ENCODE measurements at places on chromosomes 1 and 21.

- no peak for DNase-seq
Measured at GRCh38 chr1:80659161-80659560, 1141.6 kb upstream of the ADGRL2 start.

DNA sequence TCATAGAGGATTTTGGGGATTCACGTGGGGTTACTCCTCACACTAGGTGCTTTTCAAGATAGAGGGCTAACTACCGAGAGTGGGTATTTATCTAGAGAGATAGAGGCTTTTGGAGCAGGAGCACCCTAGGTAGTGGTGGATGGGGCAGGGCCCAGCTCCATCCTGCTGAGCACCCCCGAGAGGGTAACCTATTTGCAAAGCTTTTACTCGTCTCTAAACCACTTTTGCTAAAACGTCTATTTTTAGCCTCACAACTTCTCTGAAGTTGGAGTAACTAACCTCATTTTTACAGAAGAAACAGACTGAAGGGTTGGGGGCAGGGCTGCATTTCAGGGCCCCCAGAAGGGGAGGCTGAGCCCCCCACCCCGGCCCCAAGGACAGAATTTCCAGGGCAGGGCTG, 12.3 kb upstream of the PIK3CD start:
- DNase-seq, result no peak

- DNase-seq, result no peak
Measured at GRCh38 chr1:185821612-185822385, 87.6 kb downstream of the HMCN1 start.

GRCh38 chr1:197252973-197253372, 15.1 kb upstream of the CRB1 start:
- DNase-seq, result no peak

- no peak for DNase-seq
Measured at GRCh38 chr1:66728021-66728420, 24.2 kb upstream of the DYNLT5 start.

DNA sequence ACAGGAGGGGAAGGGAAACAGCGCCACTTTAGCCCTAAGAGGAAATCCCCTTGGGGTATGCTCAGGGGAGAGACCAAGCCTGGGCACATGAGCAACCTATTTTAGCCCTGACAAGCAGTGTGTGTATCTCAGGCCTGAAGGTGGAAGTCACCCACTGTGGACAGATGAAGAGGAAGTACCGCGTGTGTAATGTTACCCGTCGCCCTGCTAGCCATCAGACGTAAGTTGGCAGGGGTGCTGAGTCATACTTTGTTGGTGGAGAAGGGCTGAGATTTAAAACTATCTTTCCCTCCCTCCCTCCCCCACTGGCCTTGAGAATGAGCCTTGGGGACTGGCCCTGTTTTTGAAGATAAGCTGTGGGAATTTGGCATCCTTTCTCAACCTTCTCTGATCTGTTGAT, 11.2 kb downstream of the AGO1 start:
- DNase-seq, result no peak

- DNase-seq, result no peak
Measured at GRCh38 chr1:18419113-18419844, 61.5 kb upstream of the KLHDC7A start.

GRCh38 chr1:27481994-27482620, 7.9 kb downstream of the WASF2 start:
- DNase-seq, result no peak

GRCh38 chr1:21625390-21626190, 43.6 kb downstream of the RAP1GAP start:
- DNase-seq, result no peak

DNA sequence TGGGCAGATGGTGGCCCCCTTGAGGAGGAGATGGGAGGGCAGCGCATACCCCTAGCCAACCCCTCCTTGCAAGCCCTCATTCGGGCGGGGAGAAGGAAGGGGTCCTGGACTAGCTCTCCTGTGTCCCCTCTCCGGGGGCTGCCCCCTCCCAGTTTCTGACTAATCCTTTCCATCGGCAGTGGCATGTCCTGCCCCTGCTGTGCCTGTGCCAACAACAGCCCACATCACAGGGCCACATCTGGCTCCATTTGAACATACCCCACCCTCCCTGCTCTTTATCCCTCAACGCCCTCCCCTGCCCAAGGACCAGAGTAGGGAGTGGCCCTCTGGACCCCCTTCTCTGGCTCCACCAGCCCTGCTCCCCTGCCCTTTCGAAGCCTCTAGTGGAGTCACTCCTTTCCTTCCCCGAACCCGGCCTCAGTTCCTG, 11.0 kb upstream of the LMNA start:
- no peak for DNase-seq

GRCh38 chr21:30444204-30444603, 4.1 kb downstream of the KRTAP15-1 start:
- DNase-seq, result no peak

GRCh38 chr1:38266197-38266520, 219.6 kb upstream of the POU3F1 start:
- peak; percentile 43 for DNase-seq

DNA sequence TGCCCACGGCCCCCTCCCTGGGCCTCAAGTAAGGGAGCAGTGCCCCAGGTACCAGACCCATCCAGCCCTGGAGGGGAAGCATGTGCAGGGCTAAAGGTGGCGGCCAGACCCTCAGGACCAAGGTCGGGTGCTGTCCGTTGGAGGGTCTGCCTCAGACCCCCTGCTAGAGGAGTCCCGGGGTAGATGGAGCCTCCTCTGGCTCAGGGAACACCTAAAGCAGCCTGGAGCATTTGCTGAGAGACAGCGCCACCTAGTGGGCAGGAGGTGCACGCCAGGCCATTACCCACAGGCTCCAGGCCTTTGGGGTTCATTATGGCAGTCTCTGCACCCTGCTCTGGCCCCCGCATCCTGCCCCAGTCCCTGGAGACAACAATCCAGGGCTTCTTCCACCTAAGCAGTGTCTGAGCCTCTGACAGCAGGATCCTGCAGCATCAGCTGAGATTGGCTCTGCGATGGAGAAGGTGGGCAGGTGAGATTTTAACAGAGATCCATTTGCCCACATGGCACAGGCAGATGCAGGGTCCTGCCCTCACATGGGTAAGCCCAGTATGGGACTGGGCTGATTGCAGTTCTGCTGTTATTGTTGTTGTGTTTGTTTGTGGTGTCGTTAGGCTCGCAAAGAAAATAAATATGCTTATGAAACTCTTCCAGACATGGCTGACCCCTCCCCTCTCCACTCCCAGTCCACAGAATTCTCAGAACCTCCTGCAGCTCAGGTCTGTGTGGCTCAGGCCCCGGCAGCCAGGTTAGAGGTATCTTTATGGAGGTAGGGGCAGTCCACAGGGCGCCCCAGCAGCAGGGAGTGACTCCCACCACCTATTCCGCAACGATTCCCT, 42.4 kb downstream of the CTNNBIP1 start:
- DNase-seq, result peak; percentile 88

DNA sequence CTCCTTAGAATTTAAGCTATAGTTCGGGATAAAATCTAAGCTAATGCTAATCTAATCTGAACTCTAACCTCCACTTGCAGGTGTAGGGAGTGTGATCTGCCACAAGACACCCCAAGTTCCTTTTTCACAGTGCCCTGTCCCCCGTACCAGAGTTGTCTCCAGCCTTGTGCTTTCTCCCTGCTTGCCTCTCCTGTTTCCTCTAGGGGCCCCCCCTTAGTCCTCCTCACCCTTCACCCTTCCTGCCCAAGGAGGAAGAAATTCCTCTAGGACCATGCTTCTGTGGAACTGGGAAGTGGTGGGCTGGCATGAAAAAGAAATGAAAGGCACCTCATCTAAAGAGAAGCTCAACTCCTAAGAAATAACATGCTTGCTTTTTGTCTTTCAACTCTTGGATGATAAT, 50.2 kb upstream of the BCL9 start:
- no peak for DNase-seq

- DNase-seq, result peak; percentile 76
Measured at GRCh38 chr1:202034683-202035462, 24.5 kb downstream of the ELF3 start.

- DNase-seq, result no peak
Measured at GRCh38 chr21:45060675-45061311, 13.6 kb upstream of the ADARB1 start.

DNA sequence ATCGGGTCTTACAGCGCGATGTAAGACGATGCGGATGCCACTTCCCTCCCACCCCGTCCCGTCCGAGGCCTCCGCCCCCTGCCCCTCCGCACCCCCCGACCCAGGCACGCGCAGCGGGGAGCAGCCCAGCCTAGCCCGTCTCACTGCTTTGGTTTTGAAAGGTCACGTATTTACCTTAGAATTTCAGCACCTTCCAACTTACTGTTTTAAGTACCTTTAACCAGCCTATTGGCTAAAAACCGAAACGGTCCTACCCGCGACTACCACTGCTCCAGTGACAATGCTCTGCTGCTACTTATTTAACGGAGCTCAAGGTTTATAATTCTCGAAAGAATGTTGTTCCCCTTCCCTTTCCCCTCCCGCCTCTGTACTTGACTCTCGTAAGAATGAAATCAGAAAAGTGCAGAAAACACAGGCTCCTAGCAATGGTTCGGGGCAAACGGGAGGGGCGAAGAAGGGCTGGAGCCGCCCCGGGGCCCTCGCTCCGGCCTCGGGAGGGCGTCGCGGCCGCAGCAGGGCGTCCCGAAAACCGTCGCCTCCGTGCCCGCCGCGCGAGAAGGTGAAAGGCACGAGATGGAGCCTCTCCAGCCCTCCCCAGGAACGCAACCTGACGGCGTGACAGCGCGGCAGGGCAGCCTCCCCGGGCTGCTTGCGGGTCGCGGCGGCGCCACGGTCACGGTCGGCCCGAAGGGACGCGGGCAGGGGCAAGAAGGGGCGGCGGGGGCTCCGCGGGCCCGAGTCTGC, 667 bp downstream of the TMEM50B start:
- DNase-seq, result peak; percentile 18

GRCh38 chr1:31183927-31184554, 55.6 kb downstream of the NKAIN1 start:
- peak; percentile 53 for DNase-seq

DNA sequence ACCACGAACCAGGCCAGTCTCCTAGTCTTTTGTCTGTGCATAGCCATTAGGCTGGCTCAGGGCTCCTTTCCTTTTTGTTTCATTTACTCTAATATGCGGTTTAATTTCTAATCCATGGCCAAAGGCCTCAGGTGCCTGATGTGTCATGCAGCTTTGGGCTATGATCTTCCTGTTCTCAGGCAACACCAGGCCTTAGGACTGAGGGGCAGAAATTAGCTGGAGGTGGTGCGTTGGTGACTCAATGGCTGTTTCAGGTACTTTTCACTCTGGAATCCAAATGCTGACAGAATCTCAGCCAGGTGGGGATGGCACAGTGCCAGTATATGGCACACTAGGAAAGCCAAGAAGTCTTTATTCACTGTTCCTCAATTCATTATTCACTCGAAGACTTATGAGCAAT, 105.3 kb downstream of the CACNA1E start:
- no peak for DNase-seq

DNA sequence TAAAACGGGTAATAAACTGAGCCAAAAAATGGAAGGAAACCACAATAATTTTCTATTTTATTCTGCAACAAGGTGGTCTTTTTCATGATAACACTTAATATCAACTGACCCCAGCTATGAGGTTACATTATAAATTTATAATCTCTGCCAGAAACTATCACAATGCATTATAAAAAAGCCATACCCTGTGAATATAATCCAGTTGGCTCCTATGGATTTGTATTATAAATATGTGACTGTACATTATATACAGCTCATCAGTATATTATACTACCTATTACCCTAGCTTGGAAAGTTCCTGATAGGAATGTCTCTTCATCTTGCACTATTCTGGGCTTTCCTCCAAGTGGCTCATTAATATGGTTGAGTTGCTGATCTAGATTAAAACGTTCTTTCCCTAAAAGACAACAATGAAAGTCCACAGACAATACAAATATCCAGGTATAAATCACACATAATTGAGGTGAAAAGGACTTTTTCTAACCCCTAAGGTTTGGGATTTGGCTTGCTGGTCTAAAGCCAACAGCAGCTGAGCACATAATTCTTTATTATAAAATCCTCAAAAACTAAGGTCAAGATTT, 487.7 kb downstream of the TTLL7 start:
- DNase-seq, result no peak

DNA sequence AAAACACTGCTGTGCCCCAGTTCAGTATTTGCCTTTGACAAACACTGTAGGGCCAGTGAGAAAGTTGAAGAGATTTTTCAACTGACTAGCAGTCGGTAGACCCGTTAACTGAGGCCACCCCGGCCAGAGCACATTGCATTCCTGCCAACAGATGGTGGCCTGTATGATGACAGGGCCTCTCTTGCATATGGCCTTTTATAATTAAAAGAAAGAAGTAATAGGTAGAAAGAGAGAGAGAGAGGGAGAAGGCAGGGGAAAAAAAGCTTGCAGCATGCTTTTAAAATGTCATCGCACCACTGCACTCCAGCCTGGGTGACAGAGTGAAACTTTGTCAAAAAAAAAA, 4.7 kb upstream of the C1orf174 start:
- no peak for DNase-seq

DNA sequence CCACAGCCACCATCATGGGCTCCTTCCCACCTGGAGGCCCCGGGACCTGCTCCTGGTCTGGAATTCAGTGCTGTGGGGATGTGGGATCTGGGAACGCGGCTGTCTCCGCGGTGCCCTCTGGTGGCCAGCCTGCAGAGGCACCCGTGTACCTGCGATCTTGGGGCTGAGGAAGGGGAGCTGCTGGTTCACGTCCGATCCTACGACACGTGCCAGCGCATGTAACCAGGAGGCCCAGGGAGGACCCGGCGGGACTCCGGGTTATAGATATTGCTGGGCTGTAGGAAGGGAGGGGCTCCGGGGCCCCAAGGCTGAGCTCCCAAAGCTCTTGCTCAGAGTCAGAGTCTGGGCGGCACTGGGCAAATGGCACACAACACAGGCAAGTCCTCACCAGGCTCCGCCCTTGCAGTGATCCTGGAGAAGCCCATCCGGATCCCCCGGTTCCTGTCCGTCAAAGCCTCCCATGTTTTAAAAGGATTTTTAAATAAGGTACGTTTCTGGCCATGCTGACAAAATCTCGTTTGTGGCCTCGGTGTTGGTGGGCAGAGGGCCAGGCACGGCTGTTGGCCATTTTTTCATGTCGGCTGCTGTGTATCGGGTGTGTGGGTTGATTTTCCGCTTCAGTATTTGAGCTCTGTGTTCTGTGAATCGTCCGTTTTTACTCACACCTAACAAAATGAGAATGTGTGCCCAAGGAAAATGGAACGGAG, 20.1 kb downstream of the FAAP20 start:
- peak; percentile 98 for DNase-seq

- DNase-seq, result no peak
Measured at GRCh38 chr21:17828223-17828622, 9.1 kb upstream of the C21orf91 start.

- DNase-seq, result no peak
Measured at GRCh38 chr1:92505015-92505692, 18.4 kb upstream of the GFI1 start.

DNA sequence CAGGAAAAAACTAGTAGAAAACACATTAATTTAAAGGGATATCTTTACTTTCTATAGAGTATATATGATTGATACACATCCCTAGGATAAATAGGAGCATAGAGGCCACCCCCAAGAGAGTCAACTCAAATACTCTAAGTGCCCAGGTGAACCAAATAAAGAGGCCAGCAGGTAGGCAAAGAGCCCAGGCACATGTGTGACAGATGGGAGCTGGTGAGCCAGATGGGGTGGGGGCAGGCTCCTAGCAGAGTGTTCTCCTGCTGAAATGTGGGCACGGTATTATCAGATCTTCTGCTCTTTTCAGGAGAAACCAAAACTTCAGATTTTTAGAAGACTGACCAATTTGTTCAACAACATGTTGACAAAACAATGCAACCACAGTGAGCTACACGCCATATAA, 333.4 kb upstream of the PKN2 start:
- no peak for DNase-seq

GRCh38 chr21:29711236-29711635, 228.6 kb downstream of the GRIK1 start:
- no peak for DNase-seq
